ENCODE measurements at places on chromosomes 11 and 22. TPM values are rescaled to one million over a fixed set of nuclear protein-coding genes. Genes with fewer than 3 reads are reported as not detected.

DNA sequence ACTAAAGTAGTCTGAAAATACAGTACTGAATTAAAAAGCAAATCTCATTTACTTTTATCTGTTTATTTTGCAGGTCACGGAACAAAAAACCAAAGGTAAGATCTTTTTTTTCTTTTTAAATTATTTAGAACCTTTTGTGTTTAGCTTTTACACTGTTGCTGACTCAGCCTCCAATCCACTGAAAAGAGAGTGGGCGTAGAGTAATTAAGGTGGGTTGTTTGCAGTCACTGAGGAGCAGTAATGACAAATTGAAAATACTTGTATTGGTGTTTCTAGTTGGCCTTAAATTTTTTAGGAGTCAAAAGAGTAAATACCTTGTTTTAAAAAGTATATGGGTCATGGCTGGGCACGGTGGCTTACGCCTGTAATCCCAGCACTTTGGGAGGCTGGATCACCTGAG lies 73.4 kb downstream of the TNRC6B start:
- peaks cover 72% of the 10 kb centered on the region for H3K4me1 ChIP-seq
- peak overlapping the region; percentile 69 for H3K27ac ChIP-seq
- DNase-seq: no peak

DNA sequence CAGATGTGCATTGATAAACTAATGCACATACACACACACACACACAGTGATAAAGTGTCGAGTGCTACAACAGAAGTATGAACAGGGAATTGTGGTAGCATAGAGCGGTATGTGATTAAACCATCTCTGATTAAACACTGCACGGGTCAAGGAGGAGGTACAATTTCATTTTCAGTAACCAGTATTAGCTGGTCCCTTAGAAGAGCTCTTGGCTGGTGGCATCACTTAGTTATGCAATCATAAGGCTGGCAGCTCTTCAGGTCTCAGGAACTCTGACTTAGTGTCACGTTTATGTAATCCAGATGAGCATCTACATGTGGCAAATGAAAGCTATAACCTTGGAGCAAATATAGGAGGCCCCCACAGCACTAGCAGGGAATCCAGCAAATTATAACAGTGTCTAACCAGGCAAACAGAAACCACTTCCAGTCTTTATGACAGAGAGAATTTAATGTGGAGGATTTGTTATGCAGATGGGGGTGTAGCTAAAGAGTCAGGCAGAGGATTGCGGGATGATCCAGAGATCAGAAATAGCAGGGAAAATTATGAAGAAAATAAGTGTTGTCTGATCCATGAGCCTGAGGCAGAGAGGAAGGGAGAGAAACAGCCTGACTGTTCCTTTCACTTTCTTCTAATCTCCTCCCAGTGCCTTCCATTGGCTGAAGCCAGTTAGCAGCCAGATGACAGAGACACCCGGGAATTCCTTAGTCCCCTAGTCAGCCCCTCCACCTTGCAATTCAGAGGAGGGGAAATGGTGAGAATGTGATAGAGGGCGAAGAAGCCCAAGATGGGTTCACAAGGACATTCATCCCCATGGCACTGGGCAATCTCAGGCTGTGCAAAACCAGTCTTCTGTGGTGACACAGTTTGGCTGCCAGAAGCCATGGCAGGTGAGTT lies 533.1 kb upstream of the TENM4 start:
- H3K27me3 ChIP-seq: no peaks in the 10 kb centered on the region
- H3K4me3 ChIP-seq: no peak overlapping the region
- no peaks in the 10 kb centered on the region for H3K36me3 ChIP-seq
- no peaks in the 10 kb centered on the region for H3K4me1 ChIP-seq

Gene KRTAP5-7
- total RNA-seq: not detected

Gene SCGB1A1
- not detected for total RNA-seq

DNA sequence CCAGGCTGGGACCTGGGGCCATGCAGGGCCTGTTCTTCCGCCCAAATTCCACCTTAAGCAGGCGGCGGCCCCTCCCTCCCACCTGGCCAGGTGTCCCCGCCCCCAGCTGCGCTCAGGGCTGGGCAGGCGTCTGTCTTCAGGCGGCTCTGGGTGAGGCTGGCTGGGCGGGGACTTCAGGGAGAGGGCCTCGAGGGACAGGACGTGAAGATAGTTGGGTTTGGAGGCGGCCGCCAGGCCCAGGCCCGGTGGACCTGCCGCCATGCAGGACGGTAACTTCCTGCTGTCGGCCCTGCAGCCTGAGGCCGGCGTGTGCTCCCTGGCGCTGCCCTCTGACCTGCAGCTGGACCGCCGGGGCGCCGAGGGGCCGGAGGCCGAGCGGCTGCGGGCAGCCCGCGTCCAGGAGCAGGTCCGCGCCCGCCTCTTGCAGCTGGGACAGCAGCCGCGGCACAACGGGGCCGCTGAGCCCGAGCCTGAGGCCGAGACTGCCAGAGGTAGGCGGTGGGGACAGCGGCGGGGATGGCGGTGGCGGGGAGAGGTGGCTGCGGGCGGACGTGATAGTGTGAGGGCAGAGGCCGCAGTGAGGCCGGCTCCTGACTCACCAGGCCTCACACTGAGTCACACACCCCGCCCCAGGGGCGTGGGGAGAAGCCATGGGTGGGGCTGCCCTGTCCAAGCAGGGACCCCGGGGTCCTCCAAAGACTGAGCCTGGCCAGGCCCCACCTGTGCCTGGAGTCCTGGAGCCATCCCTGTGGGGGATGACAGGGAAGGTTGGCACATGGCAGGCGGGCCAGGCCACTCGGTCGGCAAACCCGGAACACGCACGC lies at the start of gene PKP3:
TSS of gene PKP3 (plus strand) at position 176 of the 824 bp plus-strand sequence. CDS start at position 260, 84 bp downstream.
- no peaks in the 10 kb centered on the region for H3K4me1 ChIP-seq
- peaks cover 3% of the 10 kb centered on the region for H3K36me3 ChIP-seq
- DNase-seq: no peak
- H3K27me3 ChIP-seq: peaks cover 3% of the 10 kb centered on the region
- no peak within 1 kb of the TSS for H3K27ac ChIP-seq

GRCh38 chr11:128155590-128155989 lies 431.8 kb downstream of the ETS1 start:
- no peak overlapping the region for H3K4me3 ChIP-seq
- no peaks in the 10 kb centered on the region for H3K27me3 ChIP-seq
- H3K27ac ChIP-seq: no peak overlapping the region
- H3K36me3 ChIP-seq: no peaks in the 10 kb centered on the region
- H3K4me1 ChIP-seq: peaks cover 10% of the 10 kb centered on the region
- no peak for DNase-seq

DNA sequence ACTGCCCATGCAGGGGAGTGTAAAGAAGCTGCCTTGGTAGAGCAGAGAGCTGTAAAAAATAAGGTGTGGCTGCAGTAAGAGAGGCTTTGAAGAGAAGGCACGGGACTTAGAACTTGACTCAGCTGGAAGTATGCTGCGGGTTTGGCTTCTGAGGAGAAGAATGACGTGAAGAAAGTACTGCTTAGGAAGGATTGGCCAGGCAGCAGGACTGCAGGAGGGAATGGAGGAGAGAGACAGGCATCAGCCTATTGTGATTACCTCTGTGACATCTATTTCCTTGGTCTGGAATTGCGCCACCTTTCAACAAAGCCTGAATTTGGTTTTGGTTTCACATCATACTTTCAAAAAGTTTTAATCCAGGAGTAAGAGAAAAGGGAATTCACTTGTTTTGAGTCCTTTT lies 22.5 kb downstream of the PRRG4 start:
- DNase-seq: no peak
- H3K36me3 ChIP-seq: no peaks in the 10 kb centered on the region
- H3K27ac ChIP-seq: no peak overlapping the region
- H3K27me3 ChIP-seq: no peaks in the 10 kb centered on the region
- peaks cover 4% of the 10 kb centered on the region for H3K4me1 ChIP-seq

DNA sequence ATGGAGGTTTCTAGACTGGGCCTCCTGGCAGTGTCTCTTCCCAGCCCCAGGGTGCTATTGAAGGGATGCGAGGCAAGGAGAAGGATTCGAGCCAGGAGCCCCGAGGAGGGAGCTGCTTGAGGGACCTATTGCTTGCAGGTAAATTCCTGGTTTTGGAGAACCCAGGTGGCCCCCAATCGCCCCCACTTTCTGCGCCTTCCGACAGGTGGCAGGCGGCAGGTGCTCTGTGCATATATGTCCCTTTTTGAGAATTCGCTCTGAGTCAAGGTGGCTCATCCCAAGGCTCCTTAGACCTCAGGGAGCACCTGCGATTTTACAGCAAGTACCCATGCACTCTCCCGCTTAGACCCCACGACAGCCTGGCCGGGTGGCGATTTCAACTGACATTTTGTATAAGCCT lies 40.3 kb upstream of the SHISAL1 start:
- H3K4me3 ChIP-seq: no peak overlapping the region
- peaks cover 11% of the 10 kb centered on the region for H3K4me1 ChIP-seq
- peaks cover 15% of the 10 kb centered on the region for H3K27me3 ChIP-seq
- H3K27ac ChIP-seq: no peak overlapping the region
- no peaks in the 10 kb centered on the region for H3K36me3 ChIP-seq
- DNase-seq: no peak

Gene NRGN
- total RNA-seq: 13.5 TPM

DNA sequence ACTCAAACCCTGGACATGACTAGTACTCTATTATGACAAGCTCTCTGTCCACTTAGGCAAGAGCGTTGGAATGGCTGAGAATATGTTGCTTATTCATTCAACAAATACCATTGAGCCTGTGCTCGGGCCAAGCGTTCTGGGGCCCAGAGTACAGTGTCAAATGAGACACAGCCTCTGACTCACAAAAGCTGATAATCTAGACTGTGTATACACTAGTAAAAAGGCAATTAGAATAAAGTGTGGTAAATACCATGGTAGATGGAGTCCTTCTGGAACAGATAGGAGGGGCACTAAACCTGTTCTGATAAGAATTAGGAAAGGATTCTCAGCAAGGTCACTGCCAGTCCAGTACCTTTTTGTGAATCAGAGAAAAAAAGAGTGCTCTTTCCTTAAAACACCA lies 24.7 kb downstream of the KCNE3 start:
- no peaks in the 10 kb centered on the region for H3K27me3 ChIP-seq
- H3K4me1 ChIP-seq: no peaks in the 10 kb centered on the region
- DNase-seq: no peak
- H3K4me3 ChIP-seq: no peak overlapping the region
- H3K36me3 ChIP-seq: no peaks in the 10 kb centered on the region

GRCh38 chr11:128597209-128597608 lies 9.9 kb upstream of the ETS1 start:
- no peaks in the 10 kb centered on the region for H3K36me3 ChIP-seq
- DNase-seq: no peak
- peaks cover 47% of the 10 kb centered on the region for H3K4me1 ChIP-seq

Data from activated CD4-positive, alpha-beta T cell treated with anti-CD3 and anti-CD28 coated beads for 36 hours (primary cell).